Kidney (tissue), 22 donors: ENCODE measurements at places on chromosomes 3 and 15. TPM values are rescaled to one million over a fixed set of nuclear protein-coding genes. Genes with fewer than 3 reads are reported as not detected.
A peak's percentile ranks its signal among the peaks of the same experiment; 100 is the strongest.

The PLAAT1 gene
- polyA plus RNA-seq: 0.39 TPM

- DNase-seq: no peak
Observed at GRCh38 chr3:98711426-98711825, 51.7 kb upstream of the ST3GAL6 start.

DNA sequence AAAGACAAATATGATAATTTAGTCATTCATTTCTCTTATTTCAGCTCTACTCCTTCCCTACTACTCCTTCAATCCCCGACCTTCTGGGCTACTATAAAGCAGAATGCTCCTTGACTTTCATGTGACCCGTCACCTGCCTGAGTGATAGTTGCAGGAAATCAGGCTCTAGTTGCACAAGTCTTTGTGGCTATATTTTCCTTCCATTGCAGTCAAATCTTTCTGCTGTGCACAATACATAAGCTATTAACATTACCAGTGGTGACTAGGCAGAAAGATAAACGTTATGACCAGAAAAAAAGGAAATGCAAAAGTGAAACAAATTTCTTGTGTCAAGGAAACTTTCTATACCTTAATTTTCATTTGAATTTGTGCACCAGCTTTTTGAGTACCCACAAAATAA, 2.3 kb downstream of the SUCNR1 start:
- no peak for DNase-seq

DNA sequence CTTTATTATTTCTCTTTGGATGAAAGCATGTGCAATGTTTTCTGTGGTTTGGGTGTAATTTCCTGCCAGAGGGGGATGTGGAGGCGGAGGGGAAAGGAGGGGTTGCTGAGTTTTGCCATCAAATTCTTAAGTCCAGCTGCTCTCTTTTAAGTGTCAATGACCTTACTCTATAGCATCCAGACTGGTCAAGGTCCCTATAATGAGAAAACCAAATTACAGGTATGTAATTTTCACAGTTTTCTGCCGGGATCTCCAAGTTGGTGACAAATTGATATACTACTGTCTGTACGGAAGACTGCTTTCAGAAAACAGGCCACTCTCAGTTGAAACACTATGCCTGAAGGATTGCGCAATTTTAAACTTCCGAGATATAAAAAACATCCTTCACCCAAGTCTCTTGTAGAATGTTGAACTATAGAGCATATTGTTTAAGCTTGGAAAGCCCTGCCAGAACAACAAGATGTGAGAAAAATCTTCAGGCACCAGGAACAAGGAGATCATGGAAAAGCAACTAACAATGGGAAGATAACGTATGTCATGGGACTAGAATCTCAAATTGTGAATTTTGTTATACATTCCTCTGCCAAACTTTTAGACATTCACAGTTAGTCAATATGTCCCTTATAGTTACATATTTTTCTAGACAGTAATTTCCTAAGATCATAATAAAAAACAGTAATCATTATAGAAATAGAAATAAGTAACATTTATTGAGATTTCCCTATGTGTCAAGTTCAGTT, 300.7 kb upstream of the SATB1 start:
- DNase-seq: peak; percentile 55

- DNase-seq: no peak
Observed at GRCh38 chr3:185093116-185093515, 59.7 kb downstream of the C3orf70 start.

- no peak for DNase-seq
Observed at GRCh38 chr3:161020256-161020655, 84.9 kb downstream of the B3GALNT1 start.

DNA sequence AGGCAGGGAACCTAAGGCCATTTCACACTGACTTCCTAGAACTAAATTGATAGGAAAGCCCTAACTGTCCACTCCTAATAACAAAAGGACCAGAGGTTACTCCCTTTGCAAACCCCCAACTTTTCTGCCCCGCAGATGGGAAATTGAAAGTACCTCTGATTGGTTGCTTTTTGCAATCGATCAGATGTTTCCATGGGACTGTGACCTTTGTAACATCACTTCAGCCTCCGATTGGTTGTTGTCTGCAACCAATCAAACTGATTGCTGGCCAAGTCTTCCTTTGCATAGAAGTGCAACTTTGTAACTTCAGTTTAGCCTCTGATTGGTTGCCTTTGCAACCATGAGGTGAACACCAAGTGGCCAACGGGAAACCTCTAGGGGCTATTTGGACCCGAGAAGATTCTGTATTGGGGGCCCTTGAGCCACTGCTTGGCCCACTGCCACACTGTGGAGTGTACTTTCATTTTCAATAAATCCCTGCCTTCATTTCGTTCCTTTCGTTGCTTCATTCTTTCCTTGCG, 11.3 kb upstream of the KNL1 start:
- no peak for DNase-seq

DNA sequence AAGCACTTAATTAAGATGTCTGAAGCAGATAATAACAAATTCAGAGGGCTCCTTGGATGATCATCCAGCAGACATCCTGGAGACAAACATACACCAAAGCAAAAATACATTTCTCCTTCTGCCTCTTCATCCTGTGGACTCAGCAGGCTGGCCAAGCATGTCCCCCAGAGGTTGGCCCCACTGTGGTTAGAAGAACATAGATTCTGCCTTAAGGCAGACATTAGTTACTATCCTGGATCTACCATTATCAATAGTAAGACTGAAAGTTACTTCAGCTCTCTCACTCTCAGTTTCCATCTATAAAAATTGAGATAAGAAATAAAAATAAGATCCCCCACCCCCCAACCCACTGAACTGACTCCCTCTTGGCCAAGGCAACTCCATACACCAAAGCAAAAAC, 28.6 kb upstream of the TGFBR2 start:
- no peak for DNase-seq

The LRTM1 gene
- polyA plus RNA-seq: not detected

DNA sequence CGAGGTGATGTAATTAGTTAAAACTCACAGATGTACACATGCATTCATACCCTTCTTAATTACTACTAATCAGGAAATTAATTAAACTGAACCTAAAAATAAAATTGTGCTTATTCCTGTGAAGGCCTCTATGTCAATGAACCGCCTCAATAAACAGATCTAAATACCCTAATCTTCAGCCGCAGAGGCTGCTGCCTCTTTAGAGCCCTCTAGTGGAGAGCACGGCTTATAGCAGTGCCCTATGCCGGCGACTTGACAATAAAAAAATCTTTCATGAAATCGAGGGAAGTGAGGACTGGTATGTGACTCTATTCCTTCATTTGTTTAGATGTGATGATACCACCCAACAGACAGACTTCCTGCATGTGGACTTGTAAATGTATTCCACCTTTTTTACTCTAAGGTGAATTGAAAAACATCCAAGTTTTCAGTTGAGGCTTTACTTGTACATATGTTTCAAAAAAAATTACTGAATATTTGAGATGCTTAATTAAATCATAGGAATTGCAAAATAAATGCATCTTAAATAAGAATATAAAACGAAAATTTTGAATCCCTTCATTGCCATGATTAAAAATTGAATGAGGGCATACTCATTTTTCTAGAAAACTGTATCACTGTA, 8.3 kb upstream of the EPHA3 start:
- DNase-seq: peak; percentile 57

DNA sequence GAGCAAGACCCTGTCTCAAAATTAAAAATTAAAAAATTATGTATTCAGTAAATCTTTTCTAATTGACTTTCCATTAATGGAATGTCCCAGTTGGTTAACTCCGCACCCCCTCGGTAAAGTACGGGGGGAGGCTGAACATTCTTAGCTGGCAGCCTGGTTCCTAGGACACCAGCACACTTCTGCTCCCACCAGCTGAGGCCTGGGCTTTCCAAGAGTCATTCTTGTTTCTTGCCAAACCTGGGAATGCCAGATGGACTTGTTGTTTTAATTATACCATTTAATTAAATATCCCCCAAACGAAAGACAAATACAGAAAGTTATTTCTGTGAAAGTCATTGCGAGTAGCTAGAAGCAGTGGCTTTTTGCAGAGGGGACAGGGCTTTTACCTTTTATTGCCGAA, 179.4 kb downstream of the VGLL4 start:
- DNase-seq: no peak

The DPPA2 gene
- not detected for polyA plus RNA-seq

The SHF gene
- 7.7 TPM for polyA plus RNA-seq

- no peak for DNase-seq
Observed at GRCh38 chr15:95520511-95520910, 810.0 kb upstream of the NR2F2 start.

- no peak for DNase-seq
Observed at GRCh38 chr3:58742239-58742638, 75.7 kb upstream of the FAM3D start.

The LYZL4 gene
- polyA plus RNA-seq: not detected

The SYNPR gene
- not detected for polyA plus RNA-seq

The TWF2 gene
- 44.0 TPM for polyA plus RNA-seq

The LMAN1L gene
- not detected for polyA plus RNA-seq

The CD200R1 gene
- polyA plus RNA-seq: 0.13 TPM

GRCh38 chr3:156443079-156443478, 111.8 kb downstream of the SSR3 start:
- no peak for DNase-seq

The GOLGA8Q gene
- not detected for polyA plus RNA-seq

The CLRN1 gene
- not detected for polyA plus RNA-seq

The PCSK6 gene
- polyA plus RNA-seq: 3.8 TPM

The UBA7 gene
- 29.8 TPM for polyA plus RNA-seq

The CCDC54 gene
- polyA plus RNA-seq: not detected

The CYP8B1 gene
- 4.3 TPM for polyA plus RNA-seq

GRCh38 chr3:50415061-50415460, 55.7 kb upstream of the TMEM115 start:
- DNase-seq: no peak

The GUCA1C gene
- polyA plus RNA-seq: 2.7 TPM

DNA sequence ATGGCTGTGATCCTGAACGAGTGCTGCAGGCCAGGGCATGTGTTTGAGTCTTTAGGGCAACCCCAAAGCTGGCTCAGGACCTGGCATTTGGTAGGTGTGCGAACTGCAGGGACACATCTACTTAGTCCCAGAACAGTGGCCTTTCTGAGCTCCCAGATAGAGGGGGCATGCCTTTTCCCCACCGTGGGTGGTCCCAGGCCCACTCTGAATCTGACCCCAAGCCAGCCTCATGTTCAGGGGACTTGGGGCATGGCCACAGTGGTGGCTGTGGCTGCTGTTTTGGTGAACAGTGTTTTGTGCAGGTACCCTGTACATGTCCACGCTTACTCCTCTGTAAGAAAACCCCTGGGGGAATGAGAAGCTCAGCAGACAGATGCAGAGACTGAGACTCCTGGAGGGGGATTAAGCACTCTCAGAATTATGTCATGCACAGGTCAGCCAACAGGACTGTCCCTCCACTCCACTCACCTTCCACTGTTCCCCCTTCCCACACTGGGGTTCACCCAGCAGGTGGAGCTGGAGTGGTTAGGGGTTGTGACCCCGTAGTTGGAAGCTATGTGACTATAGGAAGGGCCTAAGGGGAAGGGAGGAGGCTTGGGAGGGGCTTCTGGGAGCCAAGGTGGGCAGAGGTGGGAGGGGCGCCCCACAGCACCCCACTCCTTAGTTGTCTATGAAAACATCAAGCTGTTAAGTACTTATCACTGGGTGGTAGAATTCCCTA, 16.4 kb downstream of the ESYT3 start:
- no peak for DNase-seq

The RTP1 gene
- not detected for polyA plus RNA-seq

- no peak for DNase-seq
Observed at GRCh38 chr3:100708644-100708988, 678 bp upstream of the TFG start.

- peak; percentile 84 for DNase-seq
Observed at GRCh38 chr3:143119009-143119914, at the start of gene CHST2. TSS of gene CHST2 (plus strand) at chr3:143119771. CDS start at chr3:143120817, 1,046 bp downstream.

DNA sequence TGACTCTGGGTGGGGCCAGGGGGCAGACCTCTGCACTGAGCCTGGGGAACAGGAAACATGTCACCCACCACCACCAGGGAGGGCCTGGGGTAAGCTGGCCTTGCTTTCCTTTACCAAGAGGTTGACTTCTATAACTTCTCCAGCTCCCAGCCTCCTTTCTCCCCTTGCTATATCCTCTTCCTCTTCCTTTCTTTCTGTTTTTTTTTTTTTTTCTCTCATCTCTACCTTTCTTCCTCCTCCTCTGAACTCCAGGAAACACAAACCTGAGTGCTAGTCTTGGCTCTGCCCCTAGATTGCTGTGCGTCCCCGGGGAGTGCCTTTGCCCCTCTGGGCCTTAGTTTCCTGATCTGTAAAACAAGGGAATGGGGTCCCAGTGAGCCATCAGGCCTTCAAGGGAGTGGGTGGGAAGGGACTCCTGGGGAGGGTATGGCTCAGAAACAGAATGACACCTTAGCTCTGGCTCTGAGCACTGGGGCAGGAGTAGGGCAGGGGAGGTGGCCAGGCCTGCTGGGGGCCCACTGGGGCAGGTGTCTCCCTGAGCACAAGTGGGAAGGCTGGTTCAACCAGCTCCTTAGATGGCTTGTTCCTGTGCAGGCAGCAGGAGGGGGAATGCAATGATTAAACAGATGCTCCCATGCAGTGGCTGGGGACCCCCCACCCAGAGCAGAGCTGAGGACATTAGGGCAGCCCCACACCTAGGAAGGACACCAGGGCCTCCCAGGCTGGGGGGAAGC, 4.3 kb downstream of the SNX33 start:
- no peak for DNase-seq

DNA sequence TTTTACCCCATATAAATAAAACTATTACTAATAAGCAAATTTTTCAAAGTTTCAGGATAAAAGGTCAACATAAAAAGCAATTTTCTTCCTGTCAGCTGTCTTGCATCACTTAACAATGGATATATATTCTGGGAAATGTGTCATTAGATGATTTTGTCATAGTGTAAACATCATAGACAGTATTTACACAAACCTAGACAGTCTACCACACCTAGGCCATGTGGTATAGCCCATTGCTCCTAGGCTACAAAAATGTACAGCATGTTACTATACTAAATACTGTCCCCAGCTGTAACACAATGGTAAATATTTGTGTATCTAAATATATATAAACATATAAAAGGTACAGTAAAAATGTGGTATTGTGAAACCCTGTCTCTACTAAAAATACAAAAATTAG, 156.7 kb downstream of the ANO10 start:
- DNase-seq: no peak

GRCh38 chr3:120021523-120021922, 72.7 kb downstream of the GSK3B start:
- DNase-seq: no peak

- no peak for DNase-seq
Observed at GRCh38 chr15:58559904-58560588, 128.3 kb downstream of the LIPC start.

DNA sequence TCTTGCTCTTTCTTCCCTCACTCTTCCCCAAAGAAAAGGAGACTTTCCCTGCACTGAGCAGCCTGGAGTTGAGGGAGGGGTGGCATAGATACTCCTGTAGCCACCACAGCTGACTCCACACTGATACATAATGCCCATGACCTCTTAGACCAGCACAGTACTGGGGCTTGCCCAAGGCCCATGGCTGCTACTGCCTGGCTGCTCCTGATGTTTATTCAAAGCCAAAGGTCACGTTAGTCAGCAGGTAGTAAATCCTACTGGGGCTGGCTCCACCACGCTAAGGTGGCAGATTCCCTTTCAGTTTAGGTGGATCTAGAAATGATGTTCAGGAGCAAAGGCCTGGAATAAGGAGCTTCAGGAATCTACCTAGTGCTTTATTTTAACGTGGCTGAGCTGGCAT, 212.7 kb downstream of the C3orf38 start:
- no peak for DNase-seq
